ENCODE measurements at places on chromosomes 7 and 10.
A peak's percentile ranks its signal among the peaks of the same experiment; 100 is the strongest.

- no peak for DNase-seq
These were observed 72.1 kb downstream of the RNF133 start for GRCh38 chr7:122626785-122627184.

DNA sequence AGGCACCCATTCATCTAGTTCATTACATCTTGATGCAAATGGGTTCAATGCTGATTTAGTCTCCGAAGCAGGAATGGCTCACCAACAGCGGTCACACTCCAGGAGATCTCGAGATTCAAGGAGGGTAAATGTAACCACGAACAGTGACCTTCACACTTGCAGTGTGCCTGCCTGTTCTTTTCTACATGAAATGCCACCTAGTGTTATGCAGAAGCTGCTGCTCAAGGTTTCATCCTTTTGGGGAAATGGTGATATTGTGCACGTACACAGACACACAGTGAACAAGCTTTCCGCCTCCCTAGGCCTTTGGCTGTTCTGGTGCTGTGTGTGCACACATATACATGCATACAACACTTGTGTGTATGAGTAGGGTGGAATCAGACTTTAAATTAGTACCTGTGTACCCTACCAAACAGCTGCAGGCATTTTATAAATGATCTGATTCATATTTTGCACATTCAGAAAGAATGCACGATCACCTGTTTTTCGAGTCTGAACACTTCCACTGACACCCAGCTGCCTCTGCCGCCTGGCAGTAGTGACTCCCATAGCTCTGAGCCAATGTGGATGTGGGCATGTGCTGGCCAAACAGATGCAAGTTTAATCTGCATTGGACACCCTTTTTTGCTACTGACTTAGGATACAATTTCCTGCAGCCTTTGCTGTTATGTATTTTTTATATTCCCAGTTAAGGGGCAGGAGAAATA, 100.5 kb downstream of the TACC2 start:
- DNase-seq: no peak

- DNase-seq: no peak
These were observed 107.1 kb upstream of the WDR11 start for GRCh38 chr10:120744040-120744439.

DNA sequence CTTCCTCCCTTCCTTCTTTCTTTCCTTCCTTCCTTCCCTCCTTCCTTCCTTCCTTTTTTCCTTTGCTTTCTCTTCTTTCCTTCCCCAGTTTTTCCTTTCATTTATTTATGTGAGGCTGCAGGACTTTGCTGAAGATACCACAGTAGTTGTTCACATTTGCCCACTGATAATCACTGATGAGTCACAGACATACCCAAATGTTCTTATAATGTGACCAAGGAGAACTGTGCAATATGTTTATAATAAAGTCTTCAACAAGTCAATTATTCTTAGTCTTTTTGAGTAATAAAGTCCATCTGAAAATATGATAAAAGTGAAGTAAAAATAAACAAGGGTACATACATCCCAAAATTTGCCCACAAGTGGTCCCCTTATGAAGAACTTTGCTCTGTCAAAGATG, 159.7 kb downstream of the GNAI1 start:
- no peak for DNase-seq

- no peak for DNase-seq
These were observed 19.4 kb upstream of the PDGFA start for GRCh38 chr7:538764-539685.

- no peak for DNase-seq
These were observed 25.2 kb downstream of the ATRNL1 start for GRCh38 chr10:115118346-115118745.

DNA sequence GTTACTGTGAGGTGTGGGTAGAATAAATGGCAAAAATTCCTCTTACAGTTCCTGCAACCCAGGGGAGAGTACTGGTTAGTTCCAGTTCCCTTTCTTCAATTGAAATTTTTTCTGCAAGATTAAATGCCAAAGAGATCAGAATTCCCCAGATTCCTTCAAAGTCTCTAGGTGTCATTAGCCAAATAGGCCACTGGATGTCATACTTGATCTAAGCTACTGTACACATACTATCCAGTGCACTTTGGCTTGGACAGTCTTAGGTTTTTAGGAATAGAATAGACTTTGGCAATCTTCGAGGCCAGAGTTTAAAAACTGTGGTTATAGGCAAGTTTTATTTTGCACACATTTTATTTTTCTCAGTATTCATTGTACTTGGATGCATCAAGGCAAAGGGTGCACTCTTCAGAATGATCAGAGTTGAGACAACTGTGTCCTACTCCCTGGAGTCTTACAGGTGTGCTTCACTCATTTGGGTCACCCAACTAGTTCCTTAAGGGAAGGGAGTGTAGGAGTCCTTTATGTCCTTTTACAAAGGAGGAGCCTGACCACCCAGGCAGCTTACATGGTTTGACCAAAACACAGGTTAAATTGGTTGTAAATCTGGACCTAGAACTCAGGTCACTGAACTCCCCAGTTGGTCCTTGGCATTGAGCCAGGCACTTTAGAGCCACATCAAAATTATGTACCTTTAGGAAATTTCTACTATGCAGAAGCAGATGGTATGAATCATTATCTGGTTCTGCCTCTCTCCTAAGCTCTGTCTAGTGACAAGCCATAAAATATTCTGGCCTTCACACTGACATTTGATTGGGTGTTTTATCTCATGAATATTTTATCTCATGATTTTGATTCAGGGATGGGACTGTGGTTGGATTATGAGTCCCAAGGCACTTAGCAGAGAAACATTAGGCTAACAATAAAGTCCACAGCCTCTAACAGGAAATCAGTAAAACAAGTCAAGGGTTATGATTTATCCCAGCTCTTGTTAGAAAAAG, 49.5 kb downstream of the ASAH2B start:
- DNase-seq: no peak

DNA sequence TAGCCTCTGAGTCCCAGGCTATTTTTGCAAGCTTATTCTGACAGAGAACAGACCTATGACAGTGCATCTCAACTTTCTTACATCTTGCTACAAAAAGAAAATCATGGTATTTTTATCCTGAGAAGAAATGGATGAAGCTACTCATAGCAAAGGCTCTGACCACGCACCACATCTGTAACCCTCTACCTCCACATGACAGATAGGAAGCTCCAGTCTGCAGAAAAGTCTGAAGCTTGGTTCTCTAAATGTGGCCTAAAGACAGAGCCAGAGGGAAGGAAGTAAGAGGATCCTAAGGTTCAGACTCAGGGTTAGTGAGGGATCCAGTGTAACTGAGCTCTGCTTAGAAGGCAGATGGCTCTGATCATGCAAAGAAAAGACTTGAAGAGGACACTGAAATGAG, 58.4 kb upstream of the ABCB5 start:
- DNase-seq: no peak

DNA sequence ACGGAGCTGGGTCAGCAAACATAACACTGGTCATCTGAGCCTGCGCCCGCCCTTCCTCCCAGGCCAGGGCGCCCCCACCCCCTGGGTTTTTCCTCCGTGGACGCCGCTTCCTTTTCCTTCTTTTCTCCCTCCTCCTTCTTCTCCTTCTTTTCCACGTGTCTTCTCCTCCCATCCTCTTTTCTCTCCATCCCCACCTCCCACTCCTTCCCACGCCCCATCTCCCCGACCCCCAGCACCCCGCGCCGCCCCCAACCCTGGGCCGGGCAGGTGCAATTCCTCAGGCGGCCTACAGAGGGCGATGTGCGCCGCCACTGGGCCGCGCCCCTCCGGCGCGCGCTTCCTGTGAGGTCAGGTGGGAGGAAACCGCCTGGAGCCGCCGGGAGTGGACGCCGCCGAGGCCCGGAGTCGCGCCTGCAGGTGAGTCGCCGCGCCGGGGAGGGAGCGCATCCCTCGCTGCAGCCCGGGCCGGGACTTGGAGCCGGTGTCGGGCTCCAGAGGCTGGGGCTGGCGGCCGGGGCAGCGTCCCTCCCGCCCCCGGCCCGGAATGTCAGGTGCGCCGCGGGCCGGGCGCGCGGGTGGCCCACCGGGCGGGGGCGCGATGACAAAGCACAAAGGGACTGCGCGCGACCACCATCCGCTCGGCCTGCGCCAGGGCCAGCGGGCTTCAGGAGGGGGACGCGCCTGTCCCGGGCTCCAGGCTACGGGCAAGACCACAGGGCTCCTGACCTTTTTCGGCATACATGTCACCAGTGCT, at the start of gene FAM241B:
TSS of gene FAM241B (plus strand) at position 351 of the 754 bp plus-strand sequence. CDS start 1,497 bp downstream, outside the sequence.
- no peak for DNase-seq

GRCh38 chr10:71761541-71762113, 11.7 kb downstream of the VSIR start:
- no peak for DNase-seq

GRCh38 chr7:99579956-99580777, 17.9 kb upstream of the TMEM225B start:
- DNase-seq: no peak

DNA sequence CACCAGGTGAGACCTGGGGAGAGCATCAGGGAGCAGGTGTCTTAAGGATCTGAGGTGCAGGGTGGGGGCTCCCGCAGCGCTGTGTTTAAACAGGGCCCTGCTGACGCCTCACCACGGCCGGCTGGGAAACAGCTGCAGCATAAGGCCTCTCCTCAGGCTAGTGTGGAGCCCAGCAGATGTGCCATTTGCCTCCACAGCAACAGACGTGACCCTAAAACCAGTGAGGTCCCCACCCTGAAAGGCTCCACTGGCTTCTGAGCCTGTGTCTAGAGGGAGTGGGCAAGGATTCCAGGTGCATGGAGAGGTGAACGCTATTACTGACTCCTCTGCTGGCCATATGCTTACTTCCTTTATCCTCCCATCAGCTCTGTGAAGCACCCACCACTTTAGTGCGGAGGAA, 47.8 kb downstream of the SYPL1 start:
- peak; percentile 49 for DNase-seq

DNA sequence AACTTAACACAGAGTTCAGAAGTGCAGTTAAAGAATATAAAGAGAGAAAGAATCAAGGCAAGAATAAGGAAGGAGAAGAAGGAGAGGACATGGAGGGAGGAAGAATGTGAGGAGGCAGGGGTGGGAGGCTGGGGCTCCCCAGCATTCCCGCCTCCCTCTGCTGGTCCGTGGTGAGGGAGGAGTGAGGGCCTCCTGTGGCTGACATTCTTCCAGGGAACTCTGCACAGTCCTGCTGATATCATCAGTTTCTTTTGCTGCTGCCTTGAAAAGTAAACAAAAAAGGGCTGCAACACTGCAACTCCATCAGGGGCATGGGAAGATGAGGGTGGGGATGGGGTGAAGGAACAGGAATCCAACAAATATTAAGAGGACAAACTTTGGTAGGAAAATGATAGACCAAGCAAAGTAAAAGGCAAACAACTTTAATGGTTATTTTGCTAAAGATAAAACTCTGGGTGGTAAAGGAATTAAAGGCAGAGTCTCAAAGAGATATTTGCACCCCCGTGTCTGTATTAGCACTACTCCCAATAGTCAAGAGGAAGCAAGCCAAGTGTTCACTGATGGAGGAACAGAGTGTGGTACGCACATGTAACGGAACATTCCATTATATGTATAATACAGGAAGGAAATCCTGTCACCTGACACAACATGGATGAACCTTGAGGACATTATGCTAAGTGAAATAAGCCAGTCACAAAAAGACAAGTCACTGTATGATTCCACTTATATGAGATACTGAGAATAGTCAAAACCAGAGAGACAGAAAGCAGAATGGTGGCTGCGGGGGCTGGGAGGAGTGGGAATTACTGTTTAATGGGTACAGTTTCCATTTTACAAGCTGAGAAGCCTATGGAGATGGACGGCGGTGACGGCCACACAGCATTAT, 8.0 kb upstream of the SPOCK2 start:
- DNase-seq: no peak

GRCh38 chr10:111275091-111275490, 198.3 kb downstream of the ADRA2A start:
- DNase-seq: no peak

DNA sequence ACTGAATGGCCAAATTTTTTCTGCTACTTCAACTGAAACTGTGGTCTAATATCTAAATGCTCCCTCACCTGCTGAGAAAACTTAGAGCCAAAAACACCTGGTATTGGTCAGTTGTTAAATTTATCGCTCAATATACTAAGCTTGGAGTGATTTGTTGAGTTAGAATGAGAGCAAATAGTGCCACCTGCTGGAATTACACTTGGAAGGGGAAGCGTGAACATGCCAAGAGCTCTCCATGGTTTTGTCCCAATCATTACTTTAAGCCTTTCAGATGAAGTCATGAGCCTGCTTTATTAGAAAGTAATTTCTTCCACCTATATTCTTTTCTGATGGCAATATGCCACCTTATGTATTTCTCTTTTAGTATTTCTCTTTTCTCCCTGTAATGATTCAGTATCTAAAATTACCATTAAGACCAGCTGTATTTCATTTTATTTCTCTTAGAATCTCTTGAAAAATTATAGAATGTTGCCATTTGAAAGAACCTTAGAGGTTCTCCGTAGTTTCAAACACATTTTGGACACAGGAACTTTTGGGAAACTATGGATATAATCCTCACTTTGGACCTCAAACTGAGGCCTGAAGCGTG, 447.8 kb upstream of the C7orf33 start:
- DNase-seq: no peak

DNA sequence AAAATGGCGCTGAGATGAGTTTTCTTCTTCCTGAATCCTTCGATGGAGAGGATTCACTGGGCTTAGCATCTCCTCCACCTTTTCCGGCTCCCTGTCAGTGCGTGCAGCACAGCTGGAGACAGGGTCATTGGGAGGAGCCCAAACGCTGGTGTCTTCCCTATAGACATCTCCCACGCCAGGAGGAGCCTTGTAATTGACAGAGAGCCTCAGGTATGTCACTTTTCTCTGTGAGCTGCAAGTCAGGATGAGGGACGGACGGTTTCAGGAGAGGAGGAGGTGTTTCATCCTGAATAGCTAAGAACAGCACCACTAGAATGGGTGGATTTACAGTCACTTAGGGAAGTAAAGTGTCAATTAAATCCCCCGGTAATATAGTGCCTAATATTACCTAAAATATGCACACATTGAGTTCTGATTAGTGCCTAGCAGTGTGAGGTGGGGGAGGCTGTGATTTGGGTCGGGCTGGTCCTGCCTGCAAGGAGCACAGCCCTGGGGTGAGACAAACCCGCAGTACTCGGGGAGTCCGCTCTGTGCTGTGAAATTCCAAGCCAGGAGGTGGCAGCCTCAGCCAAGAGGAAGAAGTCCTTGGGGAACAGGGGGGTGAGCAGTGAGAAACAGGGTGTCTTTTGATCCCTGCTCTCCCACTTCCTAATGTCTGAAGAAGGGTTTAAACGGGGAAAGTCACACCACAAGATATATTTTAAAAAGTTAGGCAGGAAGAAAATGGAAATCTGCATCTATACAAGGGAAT, 28.2 kb downstream of the IL15RA start:
- DNase-seq: no peak
